Activated naive CD4-positive, alpha-beta T cell treated with anti-CD3 and anti-CD28 coated beads for 36 hours (primary cell): ENCODE measurements at places on chromosomes 3 and 15. TPM values are rescaled to one million over a fixed set of nuclear protein-coding genes. Genes with fewer than 3 reads are reported as not detected.
A peak's percentile ranks its signal among the peaks of the same experiment; 100 is the strongest.

Gene SIDT1
- total RNA-seq = 14.9 TPM

- no peak for DNase-seq
These were observed 20.5 kb upstream of the ACTC1 start for GRCh38 chr15:34815836-34816235.

GRCh38 chr3:29601861-29602585 is 321.2 kb downstream of the RBMS3 start:
- DNase-seq = no peak

Gene SNX33
- 1.1 TPM for total RNA-seq

Gene ARIH2
- 96.1 TPM for total RNA-seq

Gene PLSCR2
- total RNA-seq = not detected

GRCh38 chr15:97425596-97425995 is 534.9 kb upstream of the ARRDC4 start:
- DNase-seq = no peak

- no peak for DNase-seq
These were observed 8.6 kb upstream of the ISG20 start for GRCh38 chr15:88630141-88630721.

DNA sequence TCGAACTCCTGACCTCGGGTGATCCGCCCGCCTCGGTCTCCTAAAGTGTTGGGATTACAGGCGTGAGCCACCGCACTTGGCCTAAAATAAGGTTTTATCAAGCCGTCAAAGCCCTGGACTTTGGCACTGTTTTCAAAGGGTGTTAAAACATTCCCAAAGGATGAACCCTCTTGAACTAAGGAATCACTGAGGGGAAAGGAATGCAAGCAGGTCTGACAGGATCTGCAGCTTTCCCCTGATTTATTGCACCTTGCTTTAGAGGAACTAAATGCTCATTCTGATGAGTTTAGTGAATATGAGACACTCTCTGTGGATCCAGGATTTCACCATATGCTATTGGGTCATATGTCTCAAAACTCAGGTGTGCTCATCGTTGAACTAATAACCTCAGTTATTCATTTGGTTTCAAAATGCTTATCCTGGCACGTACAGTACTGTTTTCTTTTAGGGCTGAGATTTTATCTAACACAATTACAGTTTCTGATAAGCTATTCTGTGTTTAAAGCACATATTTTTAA is 63.0 kb upstream of the TSC22D2 start:
- no peak for DNase-seq

Gene SIAH2
- total RNA-seq = 67.1 TPM

Gene ANKRD63
- total RNA-seq = not detected

Gene HIGD2B
- 0.19 TPM for total RNA-seq

Gene ILDR1
- total RNA-seq = not detected

DNA sequence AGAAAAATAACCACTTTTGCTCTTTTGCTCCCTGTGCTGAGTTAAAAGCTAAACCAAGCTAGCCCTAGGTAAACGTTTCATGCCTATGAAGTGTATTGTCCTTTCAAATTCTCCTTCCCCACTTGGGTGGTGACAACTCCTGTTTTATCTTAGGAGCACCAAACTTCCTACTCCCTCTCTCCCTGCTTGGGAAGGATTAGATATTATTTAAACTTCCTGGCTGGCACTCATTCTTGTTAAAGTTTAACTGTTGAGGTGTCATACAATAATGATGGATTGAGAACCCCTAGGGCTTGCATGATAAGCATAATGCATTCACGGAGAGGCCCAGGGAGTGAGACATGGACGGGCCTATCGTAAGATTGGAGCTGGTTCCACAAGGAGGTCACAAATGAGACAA is 29.5 kb downstream of the B4GALT4 start:
- no peak for DNase-seq

DNA sequence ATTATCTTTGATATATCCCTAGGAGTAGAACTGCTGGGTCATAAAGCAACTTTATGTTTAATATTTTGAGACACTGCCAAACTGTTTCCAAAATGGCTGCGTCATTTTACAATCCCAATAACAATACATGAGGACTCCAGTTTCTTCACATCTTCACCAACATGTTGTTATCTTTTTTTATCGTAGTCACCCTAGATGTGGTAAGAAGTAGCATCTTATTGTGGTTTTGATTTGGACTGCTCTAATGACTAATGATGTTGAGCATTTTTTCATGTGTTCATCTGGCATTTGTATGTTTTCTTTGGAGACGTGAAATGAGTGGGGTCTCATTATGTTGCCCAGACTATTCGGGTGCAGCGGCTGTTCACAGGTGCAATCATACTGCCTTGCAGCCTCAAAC is 83.8 kb downstream of the MAP4 start:
- no peak for DNase-seq

GRCh38 chr3:79810092-79810491 is 42.3 kb upstream of the ROBO1 start:
- no peak for DNase-seq

DNA sequence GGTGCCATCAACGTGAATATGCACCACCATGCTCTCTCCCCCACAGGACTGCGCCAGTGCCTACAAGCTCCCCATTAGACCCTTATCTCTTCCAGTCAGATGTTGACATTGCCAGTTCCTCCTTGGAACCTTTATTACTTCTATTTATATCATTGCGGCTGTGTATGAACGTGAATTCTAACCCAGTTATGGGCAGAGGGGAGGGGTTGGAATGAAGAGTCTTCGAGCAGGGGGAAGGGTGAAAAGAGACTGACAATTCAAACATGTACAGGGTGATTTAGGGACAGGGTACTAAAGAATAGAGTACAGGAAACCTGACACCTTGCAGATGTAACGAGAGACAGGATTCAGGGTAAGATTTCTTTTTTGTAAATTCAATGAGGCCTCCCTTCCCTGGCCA is 41.8 kb upstream of the ST6GAL1 start:
- no peak for DNase-seq

DNA sequence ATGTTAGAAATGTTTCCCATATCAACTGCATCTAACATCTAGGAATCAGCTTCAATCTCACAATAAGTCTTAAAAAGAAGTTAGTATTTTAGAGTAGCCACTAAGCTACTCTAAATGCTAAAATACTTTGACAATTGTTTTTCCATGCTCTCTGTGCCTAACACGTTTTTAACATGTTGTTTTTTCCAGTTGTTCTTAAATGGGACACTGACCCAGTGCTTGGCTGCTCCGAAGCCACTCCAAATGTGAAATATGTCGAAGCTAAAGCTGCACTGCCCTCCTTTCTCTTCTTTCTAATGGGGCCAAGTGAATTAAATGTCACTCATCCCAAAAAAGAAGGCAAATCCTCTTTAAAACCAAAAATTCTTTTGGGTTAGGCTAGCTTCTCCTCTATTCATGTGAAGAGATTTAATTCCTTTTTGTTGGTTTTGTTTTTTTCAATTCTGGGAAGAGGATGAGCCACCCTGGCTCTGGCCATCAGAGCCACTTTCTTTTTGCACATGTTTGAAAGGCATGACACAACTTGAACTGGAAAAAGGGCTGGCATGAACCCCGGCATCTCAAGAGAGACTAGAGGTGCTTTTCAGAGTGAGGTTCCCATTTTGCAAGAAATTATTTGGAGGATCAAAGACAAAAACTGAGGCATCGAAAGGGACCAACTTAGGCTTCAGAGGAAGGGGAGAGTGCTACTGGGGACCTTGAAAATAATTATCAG is 73.7 kb downstream of the WWTR1 start:
- DNase-seq = no peak

Gene TM6SF1
- total RNA-seq = 1.7 TPM

GRCh38 chr3:114111060-114111770 is 54.7 kb downstream of the QTRT2 start:
- DNase-seq = no peak

DNA sequence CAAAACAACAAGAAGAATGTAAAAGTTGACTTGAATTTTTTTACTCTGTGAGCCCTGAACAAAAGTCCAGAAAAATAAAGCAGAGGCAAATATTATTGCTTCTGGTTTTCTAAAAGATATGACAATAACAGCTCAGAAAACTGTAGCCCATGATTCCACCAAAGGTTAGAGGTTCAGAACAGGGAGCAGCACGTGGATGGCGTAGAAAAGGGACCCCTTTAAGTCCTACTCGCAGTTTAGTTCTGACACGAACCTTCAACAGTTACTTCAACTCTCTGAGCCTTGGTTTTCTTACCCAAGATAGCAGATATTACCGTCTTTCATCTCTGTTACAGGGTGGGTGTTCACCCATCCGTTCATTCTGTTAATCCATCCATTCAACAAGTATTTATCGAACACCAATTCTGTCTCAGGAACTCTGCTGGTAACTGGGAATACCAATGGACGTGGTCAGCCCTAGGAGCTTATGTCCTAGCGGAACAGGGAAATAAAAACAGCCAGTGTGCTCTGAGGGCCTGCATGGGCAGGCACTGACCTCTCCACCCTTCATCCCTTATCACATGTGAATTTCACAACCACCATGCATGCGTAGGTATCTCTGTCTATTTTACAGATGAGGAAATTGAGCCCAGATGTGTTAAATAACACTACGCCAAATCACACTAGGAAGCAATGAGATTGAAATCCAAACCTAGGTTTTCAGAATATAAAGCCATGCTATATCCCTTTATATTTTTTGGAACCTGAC is 274.2 kb upstream of the ICE2 start:
- DNase-seq = no peak

DNA sequence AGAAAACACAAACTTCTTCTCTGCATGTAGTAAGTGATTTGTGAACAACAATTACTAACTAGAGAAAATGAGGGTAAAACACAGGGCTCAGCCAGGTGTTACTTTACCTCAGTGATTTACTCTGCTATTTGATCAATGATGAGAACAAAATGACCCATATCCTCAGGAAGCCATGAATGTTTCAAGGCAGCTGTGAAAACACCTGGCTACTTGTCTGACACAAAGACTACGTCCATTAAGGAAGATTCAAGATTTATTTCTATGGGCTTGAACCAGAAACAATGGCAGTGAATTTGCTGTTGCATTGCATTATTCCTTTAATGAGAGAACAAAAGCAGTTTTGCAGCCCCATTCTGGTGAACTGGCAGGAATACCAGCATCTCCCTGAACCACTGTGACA is 374.6 kb upstream of the ARL6 start:
- no peak for DNase-seq

Gene GP5
- total RNA-seq = 0.62 TPM

Gene EAF1
- total RNA-seq = 19.5 TPM

Gene SLC26A6
- 24.7 TPM for total RNA-seq

DNA sequence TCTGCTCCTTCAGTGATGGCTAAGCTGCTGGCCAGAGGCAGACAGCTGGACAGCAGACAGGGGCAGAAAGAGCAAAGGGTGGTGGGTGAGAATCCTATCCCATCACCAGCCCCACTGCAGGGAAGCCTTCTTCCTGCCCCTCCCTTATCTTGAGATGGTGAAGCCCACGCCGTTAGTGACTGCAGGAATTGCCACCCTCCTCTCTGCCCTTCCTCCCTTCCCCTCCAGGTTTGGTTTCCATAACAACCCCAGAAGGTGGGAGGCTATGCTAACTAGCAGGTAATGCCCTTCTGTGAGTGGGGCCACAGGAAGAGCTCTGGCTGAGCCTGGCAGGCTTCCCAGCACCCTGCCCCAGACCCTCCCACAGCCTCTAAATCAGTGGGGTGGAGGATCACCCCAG is 32.8 kb downstream of the SCN5A start:
- DNase-seq = no peak

GRCh38 chr3:70393881-70394612 is 81.6 kb upstream of the MDFIC2 start:
- DNase-seq = no peak

- DNase-seq = peak; percentile 43
These were observed 62.7 kb downstream of the EOMES start for GRCh38 chr3:27659279-27660021.

Gene LRRC2
- total RNA-seq = not detected

DNA sequence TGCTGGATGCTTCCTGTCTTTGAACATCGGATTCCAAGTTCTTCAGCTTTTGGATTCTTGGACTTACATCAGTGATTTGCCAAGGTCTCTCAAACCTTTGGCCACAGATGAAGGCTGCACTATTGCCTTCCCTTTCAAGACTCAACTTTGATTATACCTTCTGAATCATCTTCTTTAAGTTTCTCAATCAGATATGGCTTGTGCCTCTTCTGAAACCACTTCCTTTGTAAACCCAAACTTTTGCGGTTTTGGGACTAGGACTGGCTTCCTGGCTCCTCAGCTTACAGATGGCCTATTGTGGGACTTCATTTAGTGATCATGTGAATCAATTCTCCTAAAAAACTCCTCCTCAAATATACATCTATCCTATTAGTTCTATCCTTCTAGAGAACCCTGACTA is 47.1 kb upstream of the CADPS start:
- no peak for DNase-seq

DNA sequence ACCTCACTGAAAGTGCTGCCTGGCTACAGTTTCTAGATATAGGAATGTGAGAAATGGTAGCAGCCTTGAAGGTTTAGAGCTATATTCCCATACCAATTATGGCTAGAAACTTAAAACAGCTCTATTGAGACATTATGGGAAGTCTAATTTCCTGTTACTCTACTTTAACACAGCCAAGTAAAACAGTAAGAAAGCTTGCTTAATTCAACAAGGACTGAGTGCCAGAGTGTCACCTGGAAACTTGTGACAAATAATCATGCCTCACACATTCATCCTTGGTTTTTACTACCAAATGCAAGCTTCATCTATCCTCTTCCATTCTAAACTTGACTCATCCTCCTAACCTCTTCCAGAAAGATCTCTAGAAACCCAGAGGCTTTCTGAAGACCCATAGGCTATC is 41.7 kb downstream of the UBE3A start:
- no peak for DNase-seq

GRCh38 chr3:42092006-42092405 is 849 bp downstream of the TRAK1 start:
- DNase-seq = no peak

Gene FGF12
- not detected for total RNA-seq

GRCh38 chr15:95277266-95277665 is 1045.9 kb downstream of the MCTP2 start:
- no peak for DNase-seq

GRCh38 chr3:28994161-28994905 is 286.5 kb upstream of the RBMS3 start:
- no peak for DNase-seq

- no peak for DNase-seq
These were observed 549.6 kb upstream of the CCDC54 start for GRCh38 chr3:106827515-106828213.

Gene CPNE4
- not detected for total RNA-seq

GRCh38 chr3:46935168-46935858 is 41.2 kb downstream of the CCDC12 start:
- no peak for DNase-seq

- DNase-seq = peak; percentile 7
These were observed 159.5 kb downstream of the TP63 start for GRCh38 chr3:189790658-189791057.

Gene MAPKBP1
- total RNA-seq = 13.8 TPM

GRCh38 chr15:96354731-96355567 is 24.4 kb downstream of the NR2F2 start:
- no peak for DNase-seq
